ENCODE measurements at places on chromosomes 5 and 9.

GRCh38 chr9:110669433-110669832, 842 bp downstream of the MUSK start:
- no peak for DNase-seq

DNA sequence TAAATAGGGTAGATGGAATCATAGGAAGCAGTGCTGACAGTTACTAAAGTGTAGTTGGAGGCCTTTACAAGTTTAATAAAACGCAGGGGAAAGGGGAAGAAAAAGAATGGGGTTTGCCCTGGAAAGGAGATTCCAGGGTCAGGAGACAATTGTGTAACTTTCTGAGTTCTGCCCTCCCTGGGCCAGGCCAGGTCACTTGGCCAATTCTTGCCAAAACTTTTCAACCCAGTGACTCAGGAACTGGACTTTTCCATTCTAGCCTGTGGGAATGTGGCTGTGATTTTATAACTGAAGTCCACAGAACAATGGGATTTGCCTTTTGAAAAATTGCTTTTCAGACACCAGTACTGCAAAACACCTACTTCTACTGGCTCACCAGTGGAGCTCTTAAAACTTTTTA, 289.8 kb upstream of the ANKRD55 start:
- no peak for DNase-seq

GRCh38 chr5:54295651-54296276, 14.6 kb downstream of the ARL15 start:
- DNase-seq, result no peak

- no peak for DNase-seq
Observed at GRCh38 chr5:53323511-53323910, 156.9 kb upstream of the FST start.

DNA sequence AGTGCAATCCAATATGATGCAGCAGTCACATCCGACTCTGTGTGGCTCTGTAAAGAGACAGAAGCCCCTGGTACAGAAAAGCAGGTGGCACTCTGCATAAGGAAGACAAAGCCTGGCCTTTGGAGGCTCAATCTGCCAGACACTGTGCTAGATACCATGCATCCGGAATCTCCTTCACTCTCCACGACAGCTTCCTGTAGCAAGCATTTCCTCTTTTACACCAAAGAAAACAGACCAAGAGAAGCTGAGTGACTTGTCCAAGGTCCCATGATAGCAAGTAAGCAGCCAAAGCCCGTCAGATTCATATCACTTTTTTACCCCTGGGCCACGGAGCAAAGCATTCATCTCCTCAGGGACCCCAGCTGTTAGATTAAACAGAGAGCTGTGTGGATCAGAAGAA, 64.2 kb upstream of the SMIM23 start:
- no peak for DNase-seq

DNA sequence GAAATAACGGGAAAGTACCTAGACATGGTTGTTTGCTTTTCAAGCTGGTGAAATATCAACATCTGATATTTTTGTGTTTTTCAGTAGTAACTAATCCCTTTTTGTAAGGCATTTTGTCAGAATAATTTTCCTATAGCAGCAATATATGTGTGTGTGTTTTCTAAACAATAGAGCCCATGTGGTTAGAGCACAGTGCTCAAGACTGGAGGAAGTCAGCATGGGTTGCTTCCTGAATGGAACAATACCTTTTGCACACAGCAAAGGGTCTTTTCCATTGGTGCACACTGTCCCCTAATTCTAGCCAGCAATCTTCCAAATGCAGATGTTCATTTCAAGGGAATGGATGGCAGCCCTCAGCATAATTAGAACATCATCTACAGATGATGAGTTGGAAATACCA, 270.1 kb downstream of the AOPEP start:
- no peak for DNase-seq

DNA sequence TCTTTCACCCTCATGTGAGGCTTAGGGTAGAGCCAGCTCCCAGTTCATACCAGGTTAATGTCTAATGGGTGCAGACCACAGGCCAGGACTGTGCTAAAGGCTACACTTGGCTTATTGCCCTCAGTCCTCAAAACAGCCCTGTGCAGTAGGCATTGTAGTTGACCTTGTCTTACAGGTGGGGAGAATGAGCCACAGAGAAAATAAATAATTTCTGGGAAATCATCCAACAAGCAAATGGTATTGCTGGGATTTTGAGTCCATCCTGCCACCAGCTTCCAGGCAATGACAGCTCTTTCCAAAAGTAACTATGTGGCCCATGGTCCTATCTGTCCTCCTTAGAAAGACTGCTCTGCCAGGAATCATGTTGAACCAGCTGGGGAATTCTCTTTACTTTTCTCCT, 450.0 kb downstream of the GADD45G start:
- no peak for DNase-seq

DNA sequence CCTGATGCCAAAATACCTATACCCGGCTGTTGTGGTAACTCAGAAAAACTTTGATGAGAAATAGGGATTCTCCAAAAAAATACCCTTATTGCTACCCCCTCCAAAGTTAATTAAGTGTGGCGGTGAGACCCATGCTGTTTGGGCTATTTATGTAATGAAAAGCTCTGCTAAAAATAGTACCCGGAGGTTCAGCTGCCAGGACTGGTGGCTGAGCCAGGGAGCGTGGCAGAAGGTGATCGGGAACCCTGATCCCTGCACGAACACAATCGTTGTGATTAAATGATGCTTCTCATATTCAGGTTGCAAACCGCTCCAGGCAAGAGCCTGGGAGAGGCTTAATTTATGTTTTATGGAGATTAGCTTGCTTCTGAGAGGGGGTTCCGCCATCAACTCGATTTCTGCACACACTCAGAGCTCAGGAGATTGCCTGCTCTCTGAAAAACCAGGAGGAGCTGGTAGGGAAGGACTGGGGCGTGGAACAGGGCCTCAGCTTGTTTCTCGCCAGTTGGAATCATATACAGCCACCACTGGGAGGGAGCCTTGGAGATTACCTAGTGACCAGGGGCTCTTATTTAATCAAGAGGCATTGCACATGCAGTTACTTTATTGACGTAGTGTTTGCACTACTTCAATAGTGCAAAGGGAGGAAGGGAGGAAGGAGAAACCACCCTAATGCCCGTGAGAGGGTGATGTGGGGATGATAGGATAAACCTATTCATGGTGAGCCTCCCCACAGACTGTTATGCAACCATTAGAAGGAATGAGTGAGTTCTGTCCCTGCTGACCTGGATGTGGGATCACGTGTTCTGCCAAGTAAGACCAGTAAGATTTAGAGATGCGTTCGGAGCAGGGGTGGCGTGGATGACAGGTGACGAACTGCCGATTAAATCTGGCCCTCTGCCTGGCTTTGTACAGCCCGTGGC, 23.4 kb downstream of the HRH2 start:
- DNase-seq, result no peak

DNA sequence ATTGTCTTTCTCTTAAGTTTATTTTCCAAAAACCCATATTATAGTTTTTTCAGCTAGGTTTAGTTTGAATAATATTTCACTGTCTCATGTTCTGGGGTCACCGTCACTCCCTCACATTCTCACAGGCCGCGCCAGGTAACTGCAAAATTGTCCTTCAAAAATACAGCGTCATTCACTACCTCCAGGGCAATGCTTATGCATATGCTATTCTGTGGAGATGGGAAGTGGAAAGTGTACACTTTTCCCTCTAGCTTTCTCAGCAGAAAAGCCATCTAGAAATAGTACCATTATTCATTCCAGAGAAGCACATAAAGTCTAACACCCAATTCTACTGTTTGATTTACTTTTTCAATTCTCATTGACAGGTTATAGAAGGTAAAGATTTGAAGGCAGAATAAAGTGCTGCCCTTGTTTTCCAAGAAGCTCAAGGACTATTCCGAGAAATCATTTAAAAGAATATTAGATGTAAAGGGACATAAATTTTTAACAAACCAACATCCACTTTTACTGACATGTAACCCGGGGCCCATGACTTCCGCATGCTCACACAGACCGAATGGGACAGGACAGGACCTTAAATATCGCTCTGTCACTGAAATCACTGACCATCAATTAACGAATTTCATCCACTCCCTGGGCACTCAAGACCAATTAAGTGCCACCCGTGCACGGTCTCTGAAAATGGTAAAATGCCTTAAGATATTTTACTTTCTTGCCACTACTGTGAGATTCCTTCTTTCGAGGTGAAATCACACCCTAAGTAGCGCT, 720 bp downstream of the NUDT12 start:
- DNase-seq, result no peak

- DNase-seq, result no peak
Observed at GRCh38 chr5:178586396-178586795, 3.8 kb downstream of the COL23A1 start.

DNA sequence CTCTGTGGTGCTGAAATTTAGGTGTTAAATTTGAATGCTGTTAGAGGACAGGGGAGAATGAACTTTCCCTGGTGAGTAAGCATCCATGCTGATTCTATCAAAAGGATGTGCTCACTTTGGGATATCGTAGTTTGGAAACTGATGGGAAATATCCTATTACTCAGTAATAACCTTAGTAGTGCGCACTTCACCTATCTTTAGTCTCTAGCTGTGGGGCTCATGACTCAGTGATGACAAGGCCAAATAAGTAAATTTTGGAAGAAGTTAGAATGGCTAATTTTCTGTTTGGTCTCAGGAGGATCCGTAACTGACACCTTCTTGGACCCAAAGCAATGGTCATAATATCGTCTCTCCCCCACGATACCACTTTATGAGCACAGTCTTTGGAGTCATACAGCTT, 448.4 kb downstream of the PSAT1 start:
- DNase-seq, result no peak

DNA sequence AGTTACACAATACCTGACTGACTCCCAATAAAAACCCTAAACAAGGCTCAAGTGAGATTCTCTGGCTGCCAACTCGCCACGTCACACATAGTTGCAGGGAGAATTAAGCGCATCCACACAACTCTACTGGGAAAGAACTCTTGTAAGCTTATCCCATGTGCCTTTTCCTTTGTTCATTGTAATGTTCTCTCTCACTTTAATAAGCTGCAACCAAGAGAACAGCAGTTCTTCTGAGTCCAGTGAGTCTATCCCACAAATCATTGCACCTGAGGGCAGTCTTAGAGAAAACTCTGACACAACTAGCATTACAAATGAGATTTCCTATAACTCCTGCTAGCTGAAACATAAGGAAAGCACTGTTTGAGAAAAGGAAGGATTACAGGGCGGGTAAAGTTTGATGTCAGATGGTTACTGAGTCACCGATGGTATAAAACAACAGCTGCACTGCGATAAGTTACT, 27.4 kb downstream of the CENPK start:
- no peak for DNase-seq

GRCh38 chr5:123261752-123262151, 161.5 kb downstream of the CEP120 start:
- no peak for DNase-seq

DNA sequence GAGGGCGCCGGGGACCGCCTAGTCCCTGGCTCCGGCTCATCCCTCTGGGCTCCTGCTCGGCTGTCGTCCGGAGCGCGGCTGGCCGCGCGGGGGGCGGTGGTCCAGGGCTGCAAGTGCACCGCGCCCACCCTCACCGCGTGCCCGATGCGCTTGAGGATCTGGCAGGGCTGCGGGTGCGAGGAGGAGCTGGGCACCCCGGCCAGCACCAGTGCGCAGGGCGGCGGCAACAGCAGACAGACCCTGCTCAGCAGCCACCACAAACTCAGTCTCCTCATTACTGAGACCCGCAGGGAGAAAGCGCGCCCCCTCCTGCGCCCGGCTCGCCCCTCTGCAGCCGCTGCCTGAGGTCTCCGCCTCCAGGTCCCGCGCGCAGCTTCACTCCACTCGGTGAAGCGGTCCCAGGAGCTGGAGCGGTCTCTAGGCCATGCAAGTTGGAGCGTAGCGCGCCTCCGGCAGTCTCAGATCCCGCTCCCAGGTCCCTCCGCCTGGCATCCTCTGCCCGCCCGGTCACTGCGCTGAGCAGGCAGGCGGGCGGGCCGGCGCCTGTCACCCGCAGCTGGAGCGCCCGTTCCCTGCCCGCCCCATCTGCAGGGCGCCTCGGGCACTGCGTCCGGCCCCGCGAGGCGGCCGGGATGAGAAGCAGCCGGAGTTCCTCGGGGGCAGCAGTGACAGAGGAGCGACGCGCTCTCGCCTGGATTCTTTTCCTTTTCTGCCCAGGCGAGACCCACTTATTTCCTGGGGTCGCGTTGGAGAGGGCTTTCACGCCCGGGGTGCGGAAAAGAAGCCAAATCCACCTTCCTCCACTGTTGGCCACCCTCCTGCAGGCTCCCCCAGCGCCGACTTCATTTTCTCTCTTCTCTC, 512 bp downstream of the GRIN3A start:
- no peak for DNase-seq

Data from NCI-H2227 treated with DMSO at 0.1 percent for 48 hours (cell line).